CD4-positive, CD25-positive, alpha-beta regulatory T cell (primary cell): ENCODE measurements at places on chromosomes 2 and 18.

DNA sequence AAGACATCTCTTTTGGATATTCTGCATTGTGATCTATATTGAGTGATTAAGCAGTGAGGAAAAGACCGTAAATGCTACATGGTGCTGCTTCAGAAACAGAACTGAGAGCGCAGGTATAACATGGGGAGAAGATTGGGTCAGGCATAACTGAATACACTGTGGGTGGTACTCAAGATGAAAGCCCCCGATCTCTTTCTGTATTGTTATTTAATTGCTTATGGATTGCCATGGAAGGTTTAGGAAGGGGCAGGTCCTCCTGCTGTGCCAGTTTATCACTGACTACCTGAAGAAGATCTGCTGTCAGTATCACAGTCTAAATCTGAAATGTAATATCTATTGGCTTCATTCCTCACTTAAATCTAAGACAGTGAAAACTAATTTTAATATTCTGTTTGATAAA is 1568.7 kb upstream of the CELF4 start:
- no peak for DNase-seq

GRCh38 chr18:41666231-41666630 is 288.8 kb upstream of the PIK3C3 start:
- DNase-seq, result no peak

DNA sequence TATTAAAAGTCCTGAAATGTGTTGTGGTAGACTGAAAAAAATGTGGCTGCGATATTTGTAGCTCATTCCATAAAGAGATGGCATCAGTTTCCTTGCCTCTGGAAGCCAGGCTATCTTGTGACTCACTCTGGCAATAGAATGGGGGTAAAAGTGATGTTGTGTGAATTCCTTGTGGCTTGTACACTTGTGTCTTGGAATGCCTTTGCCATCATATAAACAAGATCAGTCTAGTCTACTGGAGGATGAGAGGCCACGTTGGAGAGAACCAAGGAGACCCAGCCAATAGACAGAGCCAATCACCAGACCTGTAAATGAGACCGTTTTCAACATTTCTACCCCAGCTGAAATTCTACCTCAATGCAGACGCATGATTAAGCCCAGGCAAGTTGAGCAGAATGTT is 254.1 kb downstream of the TRIB2 start:
- DNase-seq, result no peak

DNA sequence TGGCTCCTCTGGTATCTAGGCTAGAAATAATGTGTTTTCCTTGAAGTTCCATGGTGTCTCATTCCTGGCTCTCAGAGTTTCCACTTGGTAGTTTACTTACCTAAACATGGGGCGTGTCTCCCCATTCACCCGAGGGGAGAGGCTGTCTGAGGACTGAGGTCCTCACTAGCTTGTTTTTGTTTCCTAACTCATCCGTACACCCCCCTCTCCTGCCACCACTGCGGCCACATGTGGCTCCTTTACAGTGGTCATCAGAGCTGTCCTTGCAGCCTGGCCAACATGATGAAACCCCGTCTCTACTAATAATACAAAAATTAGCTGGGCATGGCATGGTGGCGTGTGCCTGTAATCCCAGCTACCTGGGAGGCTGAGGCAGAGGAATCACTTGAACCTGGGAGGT is 106.0 kb downstream of the ASAP2 start:
- DNase-seq, result no peak

DNA sequence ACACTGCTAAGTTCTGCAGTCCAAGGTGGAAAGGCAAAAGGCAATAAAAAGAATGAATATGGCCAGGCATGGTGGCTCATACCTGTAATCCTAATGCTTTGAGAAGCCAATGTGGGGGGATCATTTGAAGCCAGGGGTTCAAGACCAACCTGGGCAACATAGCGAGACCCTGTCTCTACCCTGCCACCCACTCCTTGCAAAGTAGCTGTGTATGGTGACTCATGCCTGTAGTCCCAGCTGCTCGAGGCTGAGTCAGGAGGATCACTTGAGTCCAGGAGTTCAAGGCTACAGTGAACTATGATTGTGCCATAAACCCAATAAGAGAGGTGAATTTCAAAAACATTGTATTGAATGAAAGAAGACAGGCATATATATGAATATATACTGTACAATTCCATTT is 2.4 kb downstream of the MYL12B start:
- DNase-seq, result no peak

DNA sequence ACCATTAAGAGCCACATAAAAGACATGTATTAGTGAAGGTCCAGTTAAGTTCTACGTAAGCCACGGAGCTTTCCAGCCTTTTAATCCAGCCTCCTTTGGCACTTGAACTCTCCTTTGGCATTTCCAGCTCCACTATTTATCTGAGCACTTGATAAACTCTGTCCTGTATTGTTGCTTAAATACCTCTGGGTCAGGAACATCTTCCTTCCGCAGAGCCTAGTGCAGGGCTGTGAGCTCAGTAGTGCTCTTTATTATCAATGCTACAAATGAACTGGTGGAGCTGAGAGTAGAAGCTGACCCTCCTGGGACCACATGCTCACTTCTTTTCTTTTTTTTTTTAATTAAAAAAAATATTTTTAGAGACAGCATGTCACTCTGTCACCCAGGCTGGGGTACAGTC is 4.9 kb downstream of the STPG4 start:
- no peak for DNase-seq

GRCh38 chr2:220296174-220296573 is 668.7 kb downstream of the SLC4A3 start:
- no peak for DNase-seq

- no peak for DNase-seq
Measured at GRCh38 chr2:52314231-52314630, 1282.3 kb upstream of the NRXN1 start.

DNA sequence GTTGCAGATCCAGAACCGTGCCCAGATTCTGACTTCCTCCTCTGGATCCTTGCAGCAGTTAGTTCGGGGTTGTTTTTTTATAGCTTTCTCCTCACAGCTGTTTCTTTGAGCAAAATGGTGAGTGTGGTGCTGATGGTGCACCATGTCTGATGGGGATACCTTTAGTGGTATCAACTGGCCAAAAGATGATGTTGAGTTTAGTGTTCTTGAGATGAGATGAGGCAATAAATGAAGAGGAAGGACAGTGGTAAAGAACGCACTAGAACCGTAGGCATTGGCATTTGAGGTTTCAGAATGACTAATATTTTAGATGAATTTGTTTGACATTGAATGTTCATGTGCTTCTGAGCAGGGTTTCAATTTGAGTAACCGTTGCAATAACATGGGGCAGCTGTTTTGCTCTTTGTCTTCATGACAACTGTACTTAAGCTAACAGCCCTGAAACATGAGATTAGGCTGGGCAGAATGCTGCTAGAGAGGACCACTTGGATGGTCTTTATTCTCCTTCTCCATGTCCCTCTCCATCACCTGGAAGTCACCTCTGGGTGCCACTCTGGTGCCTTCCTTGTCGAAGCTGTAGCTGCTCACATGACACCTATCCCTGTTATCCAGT is 3.9 kb downstream of the CTLA4 start:
- peak; percentile 36 for DNase-seq

GRCh38 chr2:134515137-134515536 is 203.7 kb downstream of the TMEM163 start:
- DNase-seq, result no peak

GRCh38 chr2:43133708-43134570 is 92.5 kb downstream of the ZFP36L2 start:
- peak; percentile 70 for DNase-seq

DNA sequence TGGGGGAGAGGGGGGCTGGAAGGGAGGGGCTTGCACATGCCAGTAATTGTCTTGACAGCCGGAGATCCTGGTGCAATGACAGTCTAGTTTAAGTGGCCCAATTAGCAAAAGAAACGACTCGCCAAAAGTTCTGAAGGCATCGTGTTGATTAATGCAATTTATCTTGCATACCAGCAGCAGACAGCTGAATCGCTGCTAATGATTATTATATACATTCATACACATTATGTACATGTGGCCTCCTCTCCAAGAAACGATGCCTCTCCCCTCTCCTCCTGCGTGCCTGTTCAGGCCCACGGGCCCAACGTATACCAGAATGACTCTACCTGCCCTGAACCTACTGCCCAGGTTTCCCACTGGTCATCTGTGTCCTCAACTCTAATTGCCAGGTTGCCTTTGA is 214.5 kb downstream of the CELF4 start:
- no peak for DNase-seq

DNA sequence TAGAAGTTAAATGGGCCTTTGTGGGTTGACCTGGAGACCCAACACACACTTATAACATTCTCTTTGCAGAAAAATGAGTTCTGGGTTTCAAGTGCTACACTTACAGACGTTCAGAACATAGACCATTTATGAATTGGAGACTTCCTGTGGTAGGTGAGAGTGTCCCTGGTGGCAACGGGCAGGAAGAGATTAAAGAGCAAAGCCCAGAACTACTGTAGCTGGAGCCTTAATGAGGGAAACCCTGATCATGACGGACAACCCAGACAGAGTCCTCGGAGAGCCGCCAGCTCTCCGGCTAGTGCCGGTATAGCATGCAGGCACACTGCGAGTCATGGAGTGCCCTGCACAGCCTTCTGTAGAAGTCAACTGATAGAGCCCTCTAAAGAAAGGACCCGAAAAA is 44.5 kb upstream of the RMDN2 start:
- DNase-seq, result peak; percentile 26

DNA sequence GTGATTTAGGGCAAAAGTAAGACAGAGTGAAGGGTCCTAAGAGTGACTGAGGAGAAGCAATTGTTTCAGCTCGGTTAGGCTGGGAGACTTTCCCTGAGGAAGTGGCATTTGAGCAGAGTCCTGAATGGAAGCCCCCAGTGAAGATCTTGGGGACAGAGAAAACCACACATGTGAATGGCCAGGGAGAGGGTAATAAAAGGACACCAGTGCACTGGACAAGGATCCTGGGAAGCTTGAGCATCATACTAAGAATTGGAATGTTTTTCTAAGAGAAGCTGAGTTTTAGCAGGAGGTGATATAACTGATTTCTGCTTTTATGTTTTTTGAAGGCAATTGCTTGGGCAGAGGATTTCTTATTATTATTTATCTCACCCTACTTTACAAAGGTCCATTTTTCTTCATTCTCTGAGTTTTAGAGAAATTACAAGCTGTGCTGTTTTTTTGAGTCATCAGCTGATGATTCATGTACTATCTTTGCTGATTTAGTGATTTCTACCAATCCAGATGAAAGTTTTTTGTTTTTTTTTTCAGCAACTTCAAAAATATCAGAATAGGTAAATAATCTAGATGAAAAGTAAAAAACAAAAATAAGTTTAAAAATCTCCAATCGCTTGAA is 43.5 kb downstream of the MFSD6 start:
- no peak for DNase-seq

DNA sequence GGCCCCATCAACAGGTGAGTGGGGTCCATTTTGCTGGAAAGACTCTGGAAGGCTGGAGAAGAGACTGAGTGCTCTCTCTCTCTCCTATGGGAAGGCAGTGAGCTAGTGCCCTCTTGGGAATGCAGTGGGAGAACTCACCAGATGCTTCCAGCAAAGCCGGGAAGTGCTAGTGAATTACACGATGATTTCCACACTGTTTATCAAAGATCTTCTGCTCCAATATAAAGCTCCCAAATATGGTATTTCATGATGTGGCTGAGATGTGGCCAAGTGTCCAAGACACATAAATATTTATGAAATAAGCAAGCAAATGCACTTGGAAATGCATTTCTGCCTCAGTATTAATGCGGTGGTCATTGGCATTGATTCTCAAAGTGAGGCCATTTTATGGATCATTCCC is 135.9 kb downstream of the VAPA start:
- DNase-seq, result no peak

DNA sequence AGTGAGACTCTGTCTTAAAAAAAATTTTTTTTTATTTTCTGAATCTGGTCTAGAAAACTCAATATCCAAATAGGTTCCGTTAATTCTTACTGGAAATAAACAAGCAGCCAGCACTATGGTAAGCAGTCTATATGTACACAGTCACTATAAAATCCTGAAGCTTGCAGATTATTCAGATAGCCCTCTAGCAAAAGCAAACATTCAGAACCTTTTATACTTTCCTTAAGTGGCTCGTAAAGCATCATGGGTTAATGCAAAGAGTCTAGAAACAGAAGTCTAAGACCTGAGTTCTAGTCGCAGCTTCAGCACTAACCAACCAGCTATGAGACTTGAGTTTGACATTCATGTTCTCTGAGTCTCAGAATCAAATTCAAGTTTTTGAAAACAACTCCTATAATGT is 51.9 kb downstream of the SIGLEC15 start:
- no peak for DNase-seq
